ENCODE measurements at places on chromosomes 4 and X.

- DNase-seq = no peak
Observed at GRCh38 chr4:40736910-40737309, 12.8 kb upstream of the NSUN7 start.

- DNase-seq = peak; percentile 9
Observed at GRCh38 chrX:124534536-124534935, 188.2 kb downstream of the SH2D1A start.

GRCh38 chrX:84611843-84612636 lies 109.8 kb upstream of the HDX start:
- no peak for DNase-seq

GRCh38 chrX:34956916-34957315 lies 14.3 kb downstream of the FAM47B start:
- DNase-seq = no peak

GRCh38 chrX:10235851-10236250 lies 79.1 kb downstream of the CLCN4 start:
- no peak for DNase-seq

DNA sequence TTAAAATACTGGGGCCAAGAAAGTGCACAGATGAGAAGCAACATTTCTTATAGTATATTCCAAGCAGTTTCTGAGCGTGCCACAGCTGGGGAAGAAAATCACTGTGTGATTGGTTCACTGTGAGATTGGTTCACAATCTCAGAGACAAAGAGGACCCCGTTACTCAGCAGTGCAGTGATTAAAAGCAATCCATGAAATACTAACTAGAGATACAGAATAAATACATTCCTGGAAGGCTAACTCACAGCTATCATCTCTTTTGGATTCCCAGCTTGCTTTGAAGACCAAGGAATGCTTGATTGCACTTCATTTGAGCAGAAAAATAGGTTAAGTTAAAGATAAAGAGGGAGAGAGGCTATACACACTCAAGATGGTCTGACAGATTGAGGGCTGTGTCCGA lies 132.1 kb upstream of the RAPGEF2 start:
- DNase-seq = no peak

- no peak for DNase-seq
Observed at GRCh38 chrX:16628946-16629595, 20.9 kb upstream of the S100G start.

- no peak for DNase-seq
Observed at GRCh38 chr4:101127176-101127790, 220.0 kb downstream of the PPP3CA start.

DNA sequence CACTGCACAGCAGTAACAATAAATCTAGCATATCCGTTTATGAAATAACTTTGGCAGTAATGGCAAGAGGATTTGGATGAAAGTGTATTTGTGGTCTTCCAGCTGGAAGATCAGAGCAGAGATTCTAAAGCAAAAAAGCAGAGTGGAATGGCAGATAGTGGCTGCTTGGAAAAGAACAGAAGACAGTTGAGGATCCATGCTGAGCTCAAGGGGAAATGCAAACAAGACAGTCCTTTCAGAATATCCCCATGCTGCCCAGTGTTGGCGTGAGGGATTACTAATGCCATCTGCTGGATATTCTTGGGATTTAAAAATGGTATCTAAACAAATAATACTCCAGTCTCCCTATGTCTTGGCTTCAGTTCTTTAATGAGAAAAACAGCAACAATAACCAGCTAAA lies 629.1 kb upstream of the ATOH1 start:
- DNase-seq = peak; percentile 82

GRCh38 chr4:36794716-36795115 lies 449.8 kb upstream of the NWD2 start:
- no peak for DNase-seq

- DNase-seq = no peak
Observed at GRCh38 chrX:78064152-78064551, 39.9 kb upstream of the PGK1 start.

Data from iPS DF 19.7 (cell line).